H1 (cell line): ENCODE measurements at places on chromosomes 2 and 18. TPM values are rescaled to one million over a fixed set of nuclear protein-coding genes. Genes with fewer than 3 reads are reported as not detected.

- H3K27me3 ChIP-seq = no peaks in the 10 kb centered on the region
- H3K27ac ChIP-seq = no peak overlapping the region
- peaks cover 9% of the 10 kb centered on the region; the same call in 1 of the 2 replicates for H3K36me3 ChIP-seq
- peaks cover 4% of the 10 kb centered on the region for H3K4me1 ChIP-seq
Measured at GRCh38 chr18:9106800-9107584, 4.5 kb downstream of the NDUFV2 start.

- no peak overlapping the region for H3K27ac ChIP-seq
- H3K4me1 ChIP-seq = no peaks in the 10 kb centered on the region
- no peak overlapping the region for H3K4me3 ChIP-seq
- H3K36me3 ChIP-seq = no peaks in the 10 kb centered on the region
Measured at GRCh38 chr2:121907928-121908327, 152.5 kb downstream of the TSN start.

- H3K36me3 ChIP-seq = peaks cover 5% of the 10 kb centered on the region; the same call in 1 of the 2 replicates
- H3K4me3 ChIP-seq = no peak overlapping the region
- no peak for DNase-seq
- no peaks in the 10 kb centered on the region for H3K27me3 ChIP-seq
Measured at GRCh38 chr18:79366177-79367094, 29.3 kb upstream of the NFATC1 start.

DNA sequence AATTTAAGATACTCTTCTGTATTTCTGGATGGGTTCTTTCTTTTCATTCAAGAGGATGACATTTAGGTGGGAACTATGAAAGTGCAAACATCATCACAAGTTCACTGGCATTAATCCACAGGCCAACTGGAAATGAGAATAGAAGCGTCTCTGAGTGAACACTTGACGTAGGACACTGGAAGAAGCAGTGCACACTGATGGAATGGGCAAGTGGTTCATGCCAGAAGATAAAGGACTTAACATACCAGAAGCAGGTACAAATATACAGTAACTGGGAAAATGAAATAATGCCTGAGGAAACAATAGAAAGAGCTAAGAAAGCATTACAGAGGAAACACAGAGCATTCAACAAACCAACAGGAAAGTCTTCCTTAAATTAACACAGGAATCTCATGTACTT lies 120.9 kb upstream of the CCDC195 start:
- no peak for DNase-seq
- H3K27ac ChIP-seq = no peak overlapping the region
- no peak overlapping the region for H3K4me3 ChIP-seq
- H3K36me3 ChIP-seq = no peaks in the 10 kb centered on the region
- no peaks in the 10 kb centered on the region for H3K4me1 ChIP-seq

- H3K4me1 ChIP-seq = no peaks in the 10 kb centered on the region
- H3K27ac ChIP-seq = no peak overlapping the region
- DNase-seq = no peak
- H3K27me3 ChIP-seq = no peaks in the 10 kb centered on the region
- H3K4me3 ChIP-seq = no peak overlapping the region
Measured at GRCh38 chr2:46377101-46377581, 79.9 kb downstream of the EPAS1 start.

DNA sequence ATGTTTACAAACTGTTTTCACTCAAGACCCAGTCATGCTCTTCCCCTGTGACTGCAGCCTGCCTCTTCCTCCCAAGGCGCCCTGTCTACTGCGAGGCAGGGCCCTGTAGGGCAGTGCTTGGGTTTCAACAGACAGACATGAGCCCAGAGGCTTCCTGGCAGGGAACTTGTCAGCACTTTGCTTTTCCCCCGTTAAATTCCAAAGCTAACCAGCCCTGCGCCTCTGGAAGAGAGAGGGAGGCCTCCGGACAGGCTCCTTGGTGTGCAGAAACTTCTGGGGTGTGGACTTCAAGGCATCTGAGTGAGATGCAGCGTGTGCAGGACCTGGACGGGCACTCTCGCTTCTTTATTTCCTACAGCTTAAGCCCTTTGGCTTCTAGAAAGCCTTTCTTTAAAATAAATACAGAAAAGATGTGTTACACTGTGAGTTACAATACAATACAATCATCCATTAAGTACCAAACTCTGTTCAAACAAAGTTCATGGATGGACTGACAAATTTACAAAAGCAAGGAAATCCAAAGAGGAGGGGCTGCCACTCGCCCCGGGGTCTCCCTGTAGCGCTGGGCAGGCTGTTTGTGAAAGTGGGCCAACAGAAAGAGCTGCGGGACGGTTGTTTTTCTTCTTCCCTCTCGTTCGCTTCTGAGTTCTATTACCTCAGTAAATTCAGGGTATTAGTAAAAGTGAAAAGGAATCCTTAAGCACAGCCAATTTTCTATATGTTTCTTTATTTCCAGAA lies 8.8 kb upstream of the ZNF516 start:
- H3K36me3 ChIP-seq = no peaks in the 10 kb centered on the region
- H3K4me3 ChIP-seq = no peak overlapping the region
- no peak for DNase-seq
- H3K27me3 ChIP-seq = no peaks in the 10 kb centered on the region
- no peak overlapping the region for H3K27ac ChIP-seq

The APCDD1 gene
- total RNA-seq = 2.6 and 3.0 TPM in 2 replicates

The PLGLB2 gene
- not detected in 2 replicates for total RNA-seq
